OCI-M1 (cell line): ENCODE measurements at places on chromosomes 7 and 10.
A peak's percentile ranks its signal among the peaks of the same experiment; 100 is the strongest.

DNA sequence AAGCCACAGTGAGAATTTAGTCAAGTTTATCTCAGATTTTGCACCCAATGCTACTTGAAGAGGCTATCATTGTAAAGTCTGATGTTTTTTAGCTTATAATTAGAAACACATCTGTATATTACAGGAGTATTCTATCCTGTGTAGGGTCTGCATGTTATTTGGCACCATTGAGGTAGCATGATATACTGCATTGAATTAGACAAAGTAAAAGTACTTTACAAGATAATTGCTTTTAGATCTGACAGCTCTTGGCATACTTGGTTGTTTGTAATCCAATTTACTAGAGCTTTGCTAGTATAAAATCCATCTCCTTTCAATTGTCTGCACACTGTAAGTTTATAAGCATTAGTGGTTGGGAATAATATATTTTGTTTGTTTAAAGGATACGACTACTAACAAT is 714.3 kb downstream of the ANKRD7 start:
- DNase-seq = no peak

GRCh38 chr7:26700386-26700785 is 164.0 kb downstream of the SKAP2 start:
- no peak for DNase-seq

DNA sequence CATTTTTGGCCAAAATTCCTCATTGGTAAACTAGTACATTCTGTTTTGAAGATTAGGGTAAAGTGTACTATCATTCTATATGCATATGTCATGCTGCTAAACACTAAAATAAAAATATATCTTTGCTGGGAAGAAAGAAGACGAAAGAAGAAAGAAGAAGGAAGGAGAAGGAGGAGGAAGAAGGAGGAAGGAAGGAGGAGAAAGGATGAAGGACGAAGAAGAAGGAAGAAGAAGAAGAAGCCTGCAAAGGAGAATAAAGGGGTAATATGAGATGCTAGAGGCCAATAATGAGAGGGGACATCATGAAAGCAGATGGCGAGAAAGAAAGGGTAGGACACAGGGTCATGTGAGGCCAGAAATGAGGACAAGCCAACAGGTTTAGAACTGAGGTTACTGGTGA is 8.0 kb downstream of the SLC25A13 start:
- no peak for DNase-seq

DNA sequence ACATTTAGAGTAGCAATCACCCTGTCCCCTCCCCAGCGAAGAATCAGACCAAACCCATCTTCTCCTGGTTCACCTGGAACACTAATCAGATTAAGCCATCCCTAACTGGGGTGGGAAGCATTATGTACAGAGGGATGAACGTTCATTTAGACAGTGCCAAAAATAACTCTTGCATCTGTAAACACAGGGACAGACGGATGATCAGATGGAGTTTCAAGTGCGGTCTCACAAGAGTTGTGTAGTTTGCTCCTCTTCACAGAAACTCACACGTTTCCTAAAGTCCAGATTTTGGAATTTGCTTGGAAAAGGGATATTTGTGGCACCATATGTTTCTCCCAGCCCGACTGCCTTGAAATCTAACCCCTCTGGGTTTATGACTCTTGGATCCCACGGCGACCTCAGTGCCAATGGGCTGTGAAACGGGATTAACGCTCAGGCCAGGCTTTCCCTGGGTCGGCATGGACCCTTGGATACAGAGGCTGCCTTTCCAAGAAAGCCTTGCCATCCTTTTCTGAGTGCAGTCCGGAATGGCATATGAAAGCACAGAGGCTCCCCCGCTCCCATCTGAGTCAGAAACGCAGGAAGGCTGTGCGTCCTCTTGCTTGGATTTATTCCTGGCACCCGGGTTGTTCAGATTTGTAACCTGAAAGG is 293.2 kb upstream of the HABP2 start:
- no peak for DNase-seq

DNA sequence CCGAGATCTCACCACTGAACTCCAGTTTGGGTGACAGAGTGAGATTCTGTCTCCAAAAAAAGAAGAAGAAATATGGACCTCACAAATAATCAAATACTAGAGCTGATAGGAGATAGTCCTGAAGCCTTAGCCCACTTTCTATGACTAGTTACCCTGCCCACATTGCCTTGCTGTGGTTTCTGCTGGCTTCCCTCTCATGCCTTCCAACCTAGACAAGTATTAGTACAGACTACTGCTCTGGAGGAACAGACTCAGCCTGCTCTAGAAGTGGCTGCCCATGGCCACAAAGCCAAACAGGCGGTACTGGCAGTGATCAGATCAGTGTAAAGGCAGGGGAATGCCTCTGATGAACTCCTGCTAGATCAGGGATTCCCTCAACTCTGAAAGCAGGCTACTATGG is 89.7 kb upstream of the PRKAR2B start:
- DNase-seq = no peak

GRCh38 chr7:5525271-5526099 is 101.9 kb upstream of the TNRC18 start:
- DNase-seq = peak; percentile 62

DNA sequence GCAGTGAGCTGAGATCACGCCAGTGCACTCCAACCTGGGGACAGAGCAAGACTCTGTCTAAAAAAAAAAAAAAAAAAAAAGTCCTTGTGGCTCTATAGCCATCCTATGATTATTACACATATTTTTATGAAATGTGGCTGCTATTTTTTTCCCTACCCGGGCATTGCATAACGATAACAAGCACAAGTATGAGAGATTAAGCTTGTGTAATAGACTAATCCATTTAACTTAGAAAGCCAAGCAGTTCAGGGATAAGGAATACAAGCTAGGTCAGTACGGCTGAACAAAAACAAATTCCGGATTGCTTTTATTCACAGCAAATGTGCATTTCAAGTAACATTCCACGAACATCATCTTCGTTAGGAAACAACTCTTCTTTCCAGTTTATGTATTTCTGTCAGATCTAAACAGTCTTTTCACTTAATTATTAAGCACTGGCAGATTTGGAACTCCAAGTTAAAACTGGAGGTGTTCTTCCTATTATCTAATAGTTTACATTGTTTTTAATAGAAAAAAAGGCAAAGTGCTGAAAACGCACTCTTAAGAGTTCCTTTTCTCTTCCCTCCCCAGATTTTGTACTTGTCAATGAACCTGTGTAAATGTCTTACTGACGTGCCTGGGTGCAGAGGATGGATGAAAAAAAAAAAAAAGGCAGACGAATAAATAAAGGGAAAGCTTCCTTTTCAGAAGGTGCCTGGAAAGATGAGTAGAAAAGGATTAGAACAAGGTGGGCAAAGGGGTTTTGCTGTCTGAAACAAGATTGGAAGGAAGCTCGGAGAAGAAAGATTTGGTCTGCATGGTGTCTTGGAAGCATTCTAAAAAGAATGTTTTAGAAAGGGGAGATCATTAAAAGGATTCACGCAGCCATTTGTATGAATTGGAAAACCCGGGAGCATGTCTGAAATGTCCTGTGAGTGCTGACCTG is 81.1 kb downstream of the PRTFDC1 start:
- DNase-seq = no peak

- DNase-seq = no peak
These were observed 928.3 kb downstream of the CNTNAP2 start for GRCh38 chr7:147044941-147045340.

- DNase-seq = peak; percentile 49
These were observed 134.0 kb upstream of the SEMA3D start for GRCh38 chr7:85320699-85321476.

DNA sequence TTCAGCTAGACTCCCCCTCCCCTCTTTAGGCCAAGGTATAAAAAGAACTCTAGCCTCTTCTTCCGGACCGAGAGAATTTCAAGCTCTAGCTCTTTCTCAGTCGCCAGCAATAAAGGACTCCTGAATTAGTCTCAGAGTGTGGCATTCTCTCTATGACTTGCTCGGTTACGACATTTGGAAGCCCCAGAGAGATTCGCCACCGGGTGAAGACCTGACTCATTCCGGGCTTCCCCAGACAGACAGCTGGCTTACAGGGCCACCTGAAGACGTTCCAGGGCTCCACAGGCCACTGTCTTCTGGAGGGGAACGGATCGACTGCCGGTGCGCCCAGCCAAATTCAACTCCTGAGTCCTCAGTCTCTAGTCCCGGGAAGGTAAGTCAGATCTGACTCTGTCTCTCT is at the start of gene AKR1B15:
Gene AKR1B15, plus strand, starts transcription at position 234 of the 400 bp plus-strand sequence. CDS start 15,510 bp downstream, outside the sequence.
- DNase-seq = no peak

DNA sequence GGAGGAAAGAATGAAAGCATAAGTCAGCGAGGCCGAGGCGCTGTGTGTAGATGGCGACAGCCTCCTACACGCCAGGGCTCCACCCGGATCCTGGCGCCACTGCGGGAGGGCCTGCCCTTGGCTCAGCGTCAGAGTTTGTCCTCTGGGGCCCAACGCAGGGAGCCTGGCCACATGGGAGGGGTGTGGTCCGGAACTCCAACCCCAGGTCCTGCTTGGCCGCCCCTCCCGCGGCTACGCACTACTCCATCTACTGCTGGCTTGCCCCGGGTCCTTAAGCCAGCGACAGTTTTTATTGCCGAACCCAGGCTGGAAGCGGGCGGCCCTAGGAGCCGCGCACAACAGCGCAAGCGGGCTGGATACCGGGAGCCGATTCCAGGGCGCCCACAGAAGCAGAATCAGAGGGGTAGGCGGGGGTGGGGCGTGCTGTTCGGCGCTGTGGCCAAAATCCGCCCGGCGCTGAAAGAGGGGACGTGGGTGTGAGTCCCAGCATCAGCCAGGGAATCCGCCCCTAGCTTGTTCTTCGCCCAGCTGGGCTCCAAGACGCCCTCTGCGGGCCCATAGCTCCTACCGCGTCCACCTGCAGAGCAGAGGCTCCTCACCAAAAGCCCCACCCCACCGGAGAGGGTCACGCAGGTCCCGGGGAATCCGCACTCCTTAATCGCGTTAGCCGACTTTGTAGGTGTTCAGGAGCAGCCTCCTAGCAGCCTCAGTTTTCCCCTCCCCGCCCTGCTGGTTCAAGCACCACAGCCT is 4.5 kb downstream of the KAZALD1 start:
- peak; percentile 96 for DNase-seq

GRCh38 chr7:96179837-96180236 is 142.1 kb downstream of the SLC25A13 start:
- peak; percentile 37 for DNase-seq

DNA sequence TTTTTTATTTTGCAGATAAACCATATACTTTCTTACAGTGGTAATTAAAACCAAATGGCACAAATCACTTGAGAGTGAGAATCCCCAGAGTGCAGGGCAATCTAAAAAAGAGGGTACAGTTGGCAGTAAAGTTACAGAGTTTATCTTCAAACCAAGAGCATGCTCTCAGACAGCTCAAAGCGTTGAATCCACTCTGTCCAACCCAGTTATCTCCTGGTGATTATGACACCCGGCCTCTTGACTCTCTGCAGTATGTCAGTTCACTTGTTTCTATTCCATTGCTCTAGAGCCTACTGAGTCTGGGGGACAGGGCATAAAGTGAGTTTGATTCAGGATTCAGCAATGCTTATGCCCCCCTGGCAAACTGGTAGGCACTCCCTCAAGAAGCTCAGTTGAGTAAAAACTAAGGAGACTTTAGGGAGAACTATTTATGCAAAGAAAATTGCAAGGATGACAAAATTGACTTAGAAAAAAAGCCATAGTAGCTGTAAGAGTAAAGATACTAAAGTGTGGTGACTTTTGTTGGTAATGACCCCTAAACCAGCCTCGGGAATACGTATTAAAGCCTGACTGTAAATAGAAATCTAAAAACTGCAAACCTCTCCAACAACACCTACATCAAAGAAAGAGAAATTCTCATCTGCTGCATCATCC is 55.5 kb downstream of the COL1A2 start:
- DNase-seq = no peak

GRCh38 chr7:28447071-28447470 is 34.8 kb downstream of the CREB5 start:
- DNase-seq = no peak

DNA sequence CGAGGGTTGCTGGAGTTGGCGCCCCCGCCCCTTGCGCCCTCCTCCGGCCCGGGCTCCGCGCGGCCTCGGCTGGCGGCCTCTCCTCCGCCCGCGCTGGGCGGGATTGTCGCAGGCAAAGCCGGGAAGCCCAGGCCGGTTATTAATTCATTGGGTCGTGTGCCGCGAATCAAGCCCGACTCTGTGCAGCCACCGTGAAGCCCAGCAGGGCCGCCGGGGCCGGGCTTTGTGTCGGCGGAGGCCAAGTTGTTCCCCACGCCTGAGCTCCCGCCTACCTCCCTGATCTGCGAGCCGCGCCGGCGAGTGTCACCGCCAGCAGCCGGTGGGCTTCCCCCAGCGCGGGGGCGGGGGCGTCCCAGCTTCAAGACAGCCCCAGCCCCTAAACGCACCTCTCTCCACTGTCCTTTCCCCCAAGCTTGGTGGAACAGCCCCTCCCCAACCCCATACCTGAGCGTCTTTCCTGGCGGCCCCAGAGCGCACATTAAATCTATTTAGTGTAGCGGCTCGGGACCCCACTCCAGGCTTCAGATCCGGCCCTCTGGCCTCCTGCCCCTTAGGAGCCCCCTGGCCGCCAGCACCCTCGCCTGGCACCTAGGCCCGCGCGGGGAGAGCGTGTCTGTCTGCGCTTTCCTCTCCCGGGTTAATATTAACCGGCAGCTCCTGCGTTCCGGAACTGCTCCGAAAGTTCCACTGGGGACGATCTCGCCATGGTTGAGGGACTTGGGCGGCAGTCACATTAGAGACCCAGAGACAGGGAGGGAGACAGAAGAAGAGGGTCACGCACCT is 3.5 kb downstream of the SHH start:
- no peak for DNase-seq

DNA sequence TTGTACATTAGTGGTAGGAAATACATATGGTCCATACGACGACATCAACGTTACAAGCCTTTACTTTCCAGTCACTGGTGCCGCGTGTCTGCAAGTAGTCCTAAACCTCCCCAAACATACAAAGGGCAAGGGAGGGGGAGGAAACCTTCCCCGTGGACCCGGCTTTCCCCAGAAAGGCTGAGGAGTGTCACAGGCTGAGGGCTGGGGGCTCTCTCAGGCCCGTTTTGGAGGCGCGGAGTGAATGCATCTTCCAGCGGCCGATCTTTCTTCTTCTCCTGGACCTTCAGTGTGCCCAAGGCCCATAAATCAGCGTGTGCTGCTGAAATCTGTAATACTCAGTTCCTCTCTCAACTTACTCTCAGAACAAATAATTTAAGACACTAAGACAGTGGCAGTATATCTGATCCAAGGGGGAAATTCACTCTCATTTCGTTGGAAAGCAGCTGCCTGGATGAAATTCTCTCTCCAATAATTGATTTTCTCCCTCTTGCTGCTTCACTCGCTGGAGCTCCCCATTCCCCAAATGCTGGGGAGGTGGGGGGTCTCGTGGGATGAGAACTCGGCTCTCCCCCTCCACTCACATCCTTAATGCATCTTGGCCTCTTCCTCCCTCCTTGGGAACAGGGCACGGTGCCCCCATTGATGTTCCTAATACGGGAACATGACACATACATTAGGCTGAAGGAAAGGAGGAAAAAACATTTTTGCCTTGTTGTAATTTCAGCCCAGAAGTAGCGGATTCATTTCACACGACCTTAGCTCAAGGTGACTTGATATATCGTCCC is 126.1 kb downstream of the ADARB2 start:
- no peak for DNase-seq
